Activated CD8-positive, alpha-beta T cell treated with anti-CD3 and anti-CD28 coated beads for 36 hours (primary cell): ENCODE measurements at places on chromosomes 5 and 9. TPM values are rescaled to one million over a fixed set of nuclear protein-coding genes. Genes with fewer than 3 reads are reported as not detected.

The SMIM33 gene
- total RNA-seq: not detected

The S100Z gene
- 0.36 TPM for total RNA-seq

The EPB41L4B gene
- 0.34 TPM for total RNA-seq

The IGIP gene
- 1.3 TPM for total RNA-seq

The SUB1 gene
- 403 TPM for total RNA-seq

The PCDHB2 gene
- total RNA-seq: not detected

The RNF183 gene
- total RNA-seq: 0.27 TPM

The ADGRD2 gene
- not detected for total RNA-seq

The CORO2A gene
- 12.2 TPM for total RNA-seq

The SPACA9 gene
- total RNA-seq: 3.2 TPM

The TNFSF15 gene
- 0.16 TPM for total RNA-seq

The TAF11L10 gene
- total RNA-seq: not detected

The SV2C gene
- total RNA-seq: not detected

The LURAP1L gene
- total RNA-seq: not detected

The SLC27A4 gene
- total RNA-seq: 10.5 TPM

The OTP gene
- total RNA-seq: not detected

The SMIM27 gene
- total RNA-seq: 30.9 TPM

The NR2F1 gene
- total RNA-seq: not detected

The SLCO6A1 gene
- total RNA-seq: not detected

The FAM151B gene
- not detected for total RNA-seq

The GNG10 gene
- 14.3 TPM for total RNA-seq

The PLAC8L1 gene
- total RNA-seq: not detected

The NOL8 gene
- total RNA-seq: 44.1 TPM

The DEPDC1B gene
- total RNA-seq: 34.1 TPM

The FOXB2 gene
- not detected for total RNA-seq

The PAX5 gene
- 0.95 TPM for total RNA-seq

The OR2V2 gene
- total RNA-seq: not detected

The SH3TC2 gene
- total RNA-seq: not detected

The SEC24A gene
- 29.3 TPM for total RNA-seq

The NDFIP1 gene
- 93.8 TPM for total RNA-seq

The STPG3 gene
- total RNA-seq: not detected

The MYO10 gene
- 0.09 TPM for total RNA-seq

The C9orf50 gene
- total RNA-seq: not detected

The SPINK7 gene
- total RNA-seq: not detected

The KCNIP1 gene
- total RNA-seq: not detected

The GMCL2 gene
- not detected for total RNA-seq

The PCDHGB3 gene
- 0.07 TPM for total RNA-seq

The SERF1B gene
- total RNA-seq: 7.7 TPM

The NTRK2 gene
- total RNA-seq: 0.07 TPM

The HAVCR2 gene
- 34.6 TPM for total RNA-seq

The PCAT7 gene
- total RNA-seq: not detected

The RGS7BP gene
- not detected for total RNA-seq

The TMEM215 gene
- total RNA-seq: not detected

The THBS4 gene
- total RNA-seq: 2.3 TPM

The GLRX gene
- total RNA-seq: 28.4 TPM

The ITK gene
- 236 TPM for total RNA-seq

The FOXD4L6 gene
- 0.16 TPM for total RNA-seq

The UGCG gene
- 13.5 TPM for total RNA-seq

The TSSK1B gene
- not detected for total RNA-seq

The PCDHGA3 gene
- not detected for total RNA-seq

The CNTNAP3 gene
- not detected for total RNA-seq

The ADAMTS6 gene
- 1.1 TPM for total RNA-seq

The CLIC3 gene
- not detected for total RNA-seq

The LRRC70 gene
- 0.34 TPM for total RNA-seq
